ENCODE measurements at places on chromosomes 11 and 22.

GRCh38 chr22:44719586-44720368 is 17.8 kb downstream of the PRR5 start:
- no peaks in the 10 kb centered on the region for H3K27me3 ChIP-seq
- H3K36me3 ChIP-seq, result no peaks in the 10 kb centered on the region
- no peak overlapping the region for H3K27ac ChIP-seq
- H3K4me3 ChIP-seq, result no peak overlapping the region

DNA sequence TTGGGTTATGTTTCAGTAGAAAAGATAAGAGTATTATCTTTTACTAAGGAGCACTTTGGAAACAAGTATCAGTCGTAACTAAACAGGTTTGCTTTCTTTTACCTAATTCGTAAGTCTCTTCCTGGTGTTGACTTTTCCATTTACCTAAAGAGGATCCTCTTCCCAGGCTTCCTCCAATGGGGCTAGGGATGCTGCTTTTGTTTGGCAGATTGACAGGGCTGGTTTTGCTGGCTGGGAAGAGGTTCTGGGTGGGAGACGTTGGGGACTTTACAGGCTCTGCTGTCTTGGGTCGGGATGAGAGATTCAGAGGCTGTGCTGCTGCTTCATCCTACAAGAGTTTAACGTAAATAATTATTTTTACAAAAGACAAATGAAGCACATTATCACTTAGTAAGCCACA is 306.7 kb downstream of the SOX6 start:
- H3K36me3 ChIP-seq, result no peaks in the 10 kb centered on the region
- H3K27me3 ChIP-seq, result no peaks in the 10 kb centered on the region
- no peaks in the 10 kb centered on the region for H3K4me1 ChIP-seq
- H3K4me3 ChIP-seq, result no peak overlapping the region
- DNase-seq, result no peak

DNA sequence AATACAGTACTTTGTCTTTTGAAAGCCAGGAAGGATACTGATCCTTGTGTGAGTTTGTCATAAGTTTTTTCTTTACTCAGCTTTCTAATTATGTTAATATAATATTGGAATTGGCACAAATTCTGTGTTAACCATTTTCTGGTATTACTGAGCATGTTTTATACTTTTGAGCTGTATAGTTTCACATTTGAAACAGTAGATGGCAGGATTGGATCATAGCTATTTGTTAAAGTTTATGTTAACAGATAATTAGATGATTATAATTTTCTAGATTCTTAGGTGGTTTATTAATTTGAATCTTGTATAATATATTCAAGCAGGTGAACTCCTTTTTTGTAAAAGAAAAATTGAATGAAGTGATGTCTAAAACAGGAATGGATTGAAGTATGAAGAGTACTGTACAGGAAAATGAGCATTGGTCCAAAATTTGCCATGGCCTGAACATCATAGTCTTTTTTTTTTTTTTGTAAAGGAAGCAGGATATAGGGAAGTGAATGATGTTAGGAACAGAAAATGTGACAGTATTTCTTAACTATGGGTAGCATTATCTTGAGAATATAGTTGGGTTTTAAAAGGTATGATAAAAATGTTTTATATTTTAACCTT is 102.0 kb downstream of the CYP2R1 start:
- H3K36me3 ChIP-seq, result no peaks in the 10 kb centered on the region
- peak; percentile 22 for DNase-seq
- H3K4me3 ChIP-seq, result no peak overlapping the region
- no peaks in the 10 kb centered on the region for H3K4me1 ChIP-seq

DNA sequence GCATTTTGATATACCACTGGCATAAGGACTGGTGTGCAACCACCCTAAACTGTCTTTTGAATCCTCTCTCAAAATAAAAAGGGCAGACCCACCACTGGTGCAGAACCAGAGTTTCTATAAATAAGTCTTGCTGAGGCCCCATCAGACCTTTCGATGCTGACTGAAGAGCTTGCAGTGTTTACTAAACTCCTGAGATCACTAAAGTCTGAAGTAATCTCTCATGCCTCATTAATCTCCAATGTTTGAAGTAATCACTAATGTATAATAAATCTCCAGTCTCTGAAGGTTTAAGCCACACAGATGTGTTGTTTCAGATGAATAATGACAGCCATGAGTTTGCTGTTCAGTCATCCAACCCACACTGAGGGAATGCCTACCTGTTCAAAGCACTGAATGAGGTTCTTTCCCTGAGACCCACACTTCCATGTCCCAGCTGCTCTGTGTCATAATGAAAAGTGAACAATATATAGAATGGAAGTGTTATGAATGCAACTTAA is 50.6 kb upstream of the DEUP1 start:
- no peak for DNase-seq
- H3K4me1 ChIP-seq, result no peaks in the 10 kb centered on the region
- H3K4me3 ChIP-seq, result no peak overlapping the region
- H3K27ac ChIP-seq, result no peak overlapping the region

GRCh38 chr11:58629857-58630256 is 7.4 kb downstream of the CNTF start:
- H3K36me3 ChIP-seq, result no peaks in the 10 kb centered on the region
- no peak overlapping the region for H3K4me3 ChIP-seq
- H3K4me1 ChIP-seq, result no peaks in the 10 kb centered on the region
- H3K27me3 ChIP-seq, result no peaks in the 10 kb centered on the region
- peak; percentile 34 for DNase-seq

DNA sequence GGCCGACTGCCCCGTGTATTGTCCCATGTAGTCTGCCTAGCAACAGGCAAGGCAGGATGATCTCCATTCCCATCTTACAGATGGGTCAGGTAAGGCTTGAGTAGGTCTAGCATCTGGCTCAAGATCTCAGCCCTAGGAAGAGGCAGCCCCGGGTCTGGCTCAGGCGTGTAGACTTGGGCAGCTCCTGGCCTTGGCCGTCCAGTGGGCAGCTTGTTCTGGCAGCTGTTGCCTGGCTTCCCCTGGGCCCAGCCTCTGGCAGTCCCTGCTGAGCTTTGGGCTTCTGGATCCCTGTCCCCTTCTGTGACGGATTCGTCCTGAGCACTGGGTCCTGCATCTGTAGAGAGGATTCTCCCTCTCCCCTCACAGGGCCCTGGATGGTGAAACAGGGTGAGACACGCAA is 72.4 kb downstream of the MPPED1 start:
- no peaks in the 10 kb centered on the region for H3K4me1 ChIP-seq
- no peak for DNase-seq
- H3K36me3 ChIP-seq, result no peaks in the 10 kb centered on the region

- H3K4me3 ChIP-seq, result no peak overlapping the region
- DNase-seq, result no peak
- H3K36me3 ChIP-seq, result no peaks in the 10 kb centered on the region
These were observed 444.3 kb downstream of the TBC1D22A start for GRCh38 chr22:47206666-47207218.

GRCh38 chr11:66479394-66480116 is 679 bp upstream of the DPP3 start:
- peak overlapping the region; percentile 90 for H3K4me3 ChIP-seq
- H3K4me1 ChIP-seq, result peaks cover 20% of the 10 kb centered on the region
- H3K27me3 ChIP-seq, result no peaks in the 10 kb centered on the region
- H3K36me3 ChIP-seq, result no peaks in the 10 kb centered on the region

DNA sequence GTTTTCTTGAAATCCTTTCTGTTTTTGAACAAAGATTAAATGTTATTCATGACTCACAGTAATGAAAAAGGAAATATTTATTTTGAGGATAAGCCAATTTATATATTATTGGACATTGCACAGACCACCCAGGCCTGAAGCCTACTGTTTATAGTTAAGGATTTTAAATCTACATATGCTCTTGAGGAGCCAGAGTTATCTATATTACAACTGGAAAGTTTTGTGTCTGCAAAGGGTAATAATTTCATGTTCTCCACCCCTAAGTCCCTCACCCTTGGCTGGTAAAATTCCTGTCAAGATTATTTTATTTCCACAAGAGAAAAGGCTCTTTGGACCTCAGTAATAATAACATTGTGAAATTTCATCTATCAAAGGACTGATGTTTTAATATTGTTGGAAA is 228.2 kb downstream of the TMEM135 start:
- no peaks in the 10 kb centered on the region for H3K4me1 ChIP-seq
- no peaks in the 10 kb centered on the region for H3K27me3 ChIP-seq
- no peak for DNase-seq
- H3K27ac ChIP-seq, result no peak overlapping the region
- no peak overlapping the region for H3K4me3 ChIP-seq

GRCh38 chr11:131422029-131422428 is 51.6 kb downstream of the NTM start:
- no peak overlapping the region for H3K4me3 ChIP-seq
- H3K36me3 ChIP-seq, result no peaks in the 10 kb centered on the region
- H3K27me3 ChIP-seq, result no peaks in the 10 kb centered on the region
- H3K27ac ChIP-seq, result no peak overlapping the region
- no peaks in the 10 kb centered on the region for H3K4me1 ChIP-seq
- DNase-seq, result no peak

DNA sequence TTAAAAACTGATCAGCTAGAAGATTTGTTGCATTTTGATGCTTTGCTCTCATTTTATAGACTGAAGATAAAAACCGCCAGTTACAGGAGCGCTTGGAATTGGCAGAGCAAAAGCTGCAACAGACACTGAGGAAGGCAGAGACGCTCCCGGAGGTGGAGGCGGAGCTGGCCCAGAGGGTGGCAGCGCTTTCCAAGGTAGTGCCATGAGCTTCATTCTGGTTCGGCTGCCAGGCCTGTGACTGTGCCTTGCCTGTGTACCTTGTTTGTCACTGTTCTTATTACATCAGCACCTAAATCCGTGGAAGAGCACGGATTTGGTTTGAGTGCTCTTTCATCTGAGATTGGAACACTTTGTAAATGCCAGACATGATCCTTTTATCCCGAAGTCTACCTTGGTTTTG is 61.4 kb downstream of the PPFIA1 start:
- no peak overlapping the region for H3K4me3 ChIP-seq
- H3K27ac ChIP-seq, result no peak overlapping the region
- peaks cover 67% of the 10 kb centered on the region for H3K36me3 ChIP-seq
- no peaks in the 10 kb centered on the region for H3K27me3 ChIP-seq
- H3K4me1 ChIP-seq, result no peaks in the 10 kb centered on the region
- DNase-seq, result no peak

DNA sequence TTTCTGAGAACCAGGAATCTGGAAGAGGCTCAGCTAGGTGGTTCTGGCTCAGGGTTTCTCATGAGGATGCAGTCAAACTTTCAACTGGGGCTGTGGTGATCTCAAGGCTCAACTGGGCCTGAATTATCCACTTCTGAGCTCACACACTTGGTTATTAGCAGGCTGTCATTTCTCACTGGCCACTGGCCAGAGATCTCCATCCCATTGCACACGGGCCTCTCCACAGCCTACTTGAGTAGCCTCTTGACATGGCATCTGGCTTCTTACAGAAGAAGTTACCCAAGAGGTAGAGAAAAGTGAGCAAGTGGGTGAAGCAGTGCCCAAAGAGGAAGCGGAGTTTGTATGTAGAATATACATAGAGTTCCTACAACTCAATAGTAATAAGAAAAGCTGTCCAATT is 16.0 kb downstream of the CALCA start:
- H3K4me1 ChIP-seq, result no peaks in the 10 kb centered on the region
- no peak for DNase-seq
- H3K36me3 ChIP-seq, result no peaks in the 10 kb centered on the region
- no peaks in the 10 kb centered on the region for H3K27me3 ChIP-seq
- no peak overlapping the region for H3K27ac ChIP-seq

DNA sequence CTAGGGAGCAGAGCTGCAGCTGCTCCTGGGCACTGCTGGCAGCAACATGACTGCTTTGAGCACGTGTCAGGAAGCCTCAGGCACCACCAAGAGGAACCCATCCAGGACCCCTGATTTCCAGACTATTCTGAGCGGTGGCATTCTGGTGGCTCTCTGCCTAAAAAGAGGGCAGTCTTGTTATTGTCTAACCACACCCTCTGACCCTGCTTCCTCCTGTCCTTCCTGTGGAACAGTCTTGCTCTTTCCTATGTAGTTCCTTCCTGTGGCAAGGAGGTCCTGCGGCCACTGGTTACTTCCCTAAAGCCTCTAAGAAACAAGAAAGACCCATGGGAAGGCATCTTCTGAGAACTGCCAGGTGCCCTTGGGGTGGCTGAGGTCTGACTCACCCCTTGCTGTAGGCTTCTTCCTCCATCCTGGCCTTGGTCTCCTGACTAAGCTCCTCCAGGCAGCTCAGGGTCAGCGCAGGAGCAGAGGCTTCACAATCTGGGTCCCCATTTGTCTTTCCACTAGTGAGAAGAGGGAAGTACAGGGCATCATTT is 13.1 kb upstream of the LYVE1 start:
- no peaks in the 10 kb centered on the region for H3K4me1 ChIP-seq
- H3K27me3 ChIP-seq, result no peaks in the 10 kb centered on the region
- no peaks in the 10 kb centered on the region for H3K36me3 ChIP-seq
- no peak for DNase-seq

- no peaks in the 10 kb centered on the region for H3K36me3 ChIP-seq
- H3K27ac ChIP-seq, result no peak overlapping the region
- H3K4me1 ChIP-seq, result no peaks in the 10 kb centered on the region
These were observed 368.1 kb downstream of the DCDC1 start for GRCh38 chr11:31001427-31001826.

- H3K27ac ChIP-seq, result no peak overlapping the region
- no peaks in the 10 kb centered on the region for H3K36me3 ChIP-seq
- no peaks in the 10 kb centered on the region for H3K4me1 ChIP-seq
- DNase-seq, result no peak
These were observed 81.7 kb upstream of the FAM181B start for GRCh38 chr11:82815406-82815805.

DNA sequence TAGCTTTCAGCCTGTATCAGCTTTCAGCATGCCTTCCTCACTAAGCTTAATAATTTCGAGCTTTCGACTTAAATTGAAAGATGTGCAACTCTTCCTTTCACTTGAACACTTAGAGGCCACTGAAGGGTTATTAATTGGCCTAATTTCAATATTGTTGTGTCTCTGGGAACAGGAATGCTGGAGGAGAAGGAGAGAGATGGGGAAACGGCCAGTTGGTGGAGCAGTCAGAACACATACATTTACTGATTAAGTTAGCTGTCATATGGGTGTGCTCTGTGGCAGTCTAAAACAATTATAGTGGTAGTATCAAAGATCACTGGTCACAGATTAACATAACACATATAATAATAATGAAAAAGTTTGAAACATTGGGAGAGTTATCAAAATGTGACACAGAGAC is 106.2 kb downstream of the LRRC32 start:
- no peaks in the 10 kb centered on the region for H3K36me3 ChIP-seq
- H3K4me3 ChIP-seq, result no peak overlapping the region
- H3K4me1 ChIP-seq, result peaks cover 21% of the 10 kb centered on the region
- no peak overlapping the region for H3K27ac ChIP-seq
- no peak for DNase-seq
- H3K27me3 ChIP-seq, result no peaks in the 10 kb centered on the region

Measured in CD4-positive, alpha-beta memory T cell (primary cell).